ENCODE measurements at places on chromosomes 7 and 10.

DNA sequence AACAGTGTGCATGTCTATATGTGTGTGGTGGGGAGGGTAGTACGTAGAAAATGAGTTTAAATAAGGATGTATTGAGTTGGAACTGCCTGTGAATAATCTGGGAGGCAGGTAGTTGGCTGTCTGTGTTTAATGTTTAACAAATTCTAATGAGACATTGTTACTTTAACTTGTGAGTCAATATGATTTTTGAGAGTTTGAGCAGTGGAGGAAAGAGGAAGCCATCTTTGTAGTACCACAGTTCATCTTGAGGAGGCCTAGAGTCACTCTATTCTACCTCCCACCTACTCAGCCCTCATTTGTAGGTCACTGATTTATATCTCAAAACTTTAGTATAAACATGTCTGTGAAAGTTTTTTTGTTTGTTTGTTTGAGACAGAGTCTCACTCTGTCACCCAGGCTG lies 129.9 kb upstream of the ITGB1 start:
- DNase-seq = no peak

- no peak for DNase-seq
Measured at GRCh38 chr10:73937333-73938043, 26.6 kb downstream of the PLAU start.

- DNase-seq = no peak
Measured at GRCh38 chr10:53162856-53163255, 390.3 kb upstream of the MBL2 start.

GRCh38 chr7:122869260-122869659 lies 17.0 kb downstream of the CADPS2 start:
- no peak for DNase-seq

DNA sequence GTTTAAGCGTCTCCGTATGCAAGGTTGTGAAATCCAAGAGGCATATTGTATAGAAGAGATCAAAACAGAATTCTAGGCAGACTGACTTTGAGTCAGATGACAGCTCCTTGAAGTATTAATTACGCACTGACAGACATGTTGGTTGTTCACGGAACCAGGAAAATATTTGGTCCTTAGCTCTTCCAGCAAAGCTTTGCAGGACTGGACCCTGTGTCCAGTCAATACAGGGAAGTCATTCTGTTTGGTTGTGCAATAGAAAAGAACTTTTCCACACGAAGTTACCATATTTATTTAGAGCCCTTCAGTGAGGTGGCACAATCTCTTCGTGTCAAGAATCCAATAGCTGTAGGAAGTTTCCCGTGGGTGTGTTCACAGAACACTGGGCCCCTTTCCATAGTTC lies 205.3 kb downstream of the ARHGAP21 start:
- DNase-seq = no peak

DNA sequence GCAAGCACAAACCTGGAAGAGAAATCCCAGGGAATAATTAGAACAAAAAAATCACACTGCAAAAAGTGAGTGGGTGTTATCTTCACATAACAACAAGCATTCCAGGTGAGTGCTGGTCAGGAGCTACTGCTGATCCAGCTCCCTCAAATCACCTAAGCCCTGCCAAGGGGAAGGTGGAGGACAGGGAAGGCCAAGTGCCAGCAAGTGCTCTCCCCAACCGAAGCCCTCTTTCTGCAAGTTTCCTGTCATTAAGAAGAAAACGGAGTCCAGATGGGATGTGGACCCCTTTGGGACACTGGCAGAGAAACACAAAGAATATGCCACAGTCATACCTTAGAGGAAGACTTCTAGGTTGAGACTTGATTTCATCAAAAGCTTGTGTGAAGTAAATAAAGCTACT lies 933.0 kb upstream of the ZNF722 start:
- no peak for DNase-seq

GRCh38 chr7:1811850-1812508 lies 141.9 kb downstream of the ELFN1 start:
- DNase-seq = no peak

DNA sequence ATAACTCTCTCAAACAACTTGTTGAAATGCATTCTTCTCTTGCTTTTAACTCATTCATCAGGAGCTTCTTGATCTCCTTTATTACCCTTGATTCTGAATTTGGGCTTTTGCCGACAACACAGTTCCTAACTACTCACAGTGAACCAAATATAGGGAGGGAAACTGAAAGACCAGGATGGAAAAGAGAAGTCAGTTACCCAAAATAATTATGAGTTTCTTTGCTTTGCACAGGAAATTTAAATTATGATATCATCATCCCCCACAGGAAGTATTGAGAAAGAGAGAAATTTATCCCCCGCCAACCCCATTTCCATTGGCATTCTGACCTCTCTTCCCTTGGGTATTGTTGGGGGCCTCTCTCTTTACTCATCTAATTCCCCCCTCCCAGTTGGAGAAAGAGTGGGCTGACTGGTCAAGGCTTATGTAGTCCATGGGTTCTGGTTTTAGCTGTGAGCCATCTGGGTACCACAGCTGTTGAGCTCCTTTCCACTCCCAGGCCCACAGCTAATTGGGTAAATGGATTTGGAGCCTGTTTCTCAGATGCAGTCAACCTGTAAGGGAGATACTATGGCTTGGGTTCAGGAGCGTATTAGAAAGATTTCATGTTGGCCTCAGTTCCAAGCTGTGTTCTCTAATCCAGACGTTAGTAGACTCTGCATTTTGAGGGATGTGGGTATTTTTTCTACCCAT lies 109.0 kb downstream of the FZD1 start:
- no peak for DNase-seq

GRCh38 chr10:91418416-91418815 lies 8.3 kb downstream of the HECTD2 start:
- DNase-seq = no peak

GRCh38 chr7:51262796-51263531 lies 53.6 kb downstream of the COBL start:
- no peak for DNase-seq

DNA sequence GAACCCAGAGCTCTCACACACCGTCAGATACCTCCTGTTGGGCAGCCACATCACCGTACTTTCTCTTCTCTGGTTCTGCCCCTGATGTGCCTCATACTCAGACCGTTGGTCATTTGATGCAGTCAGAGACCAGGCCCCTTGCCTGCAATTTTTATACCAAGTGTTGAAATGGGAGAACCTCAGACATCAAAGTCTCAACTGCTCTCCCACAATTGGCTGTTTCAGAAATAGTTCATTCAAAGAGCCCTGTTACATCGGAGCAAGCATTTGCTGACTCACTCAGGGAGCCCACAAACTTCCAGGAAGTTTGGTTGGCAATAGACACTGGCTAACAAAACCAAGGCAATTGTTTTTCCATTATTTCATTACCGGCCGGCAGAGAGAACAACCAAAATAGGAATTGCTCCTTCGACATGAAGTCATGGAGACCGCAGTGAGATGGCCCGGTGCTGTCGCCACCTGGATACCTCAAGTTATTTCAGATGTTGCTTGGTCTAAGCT lies 33.5 kb upstream of the ADAM12 start:
- DNase-seq = no peak

GRCh38 chr7:30681331-30681797 lies 892 bp downstream of the CRHR2 start:
- no peak for DNase-seq

- DNase-seq = peak; percentile 58
Measured at GRCh38 chr10:97708976-97709946, 4.3 kb upstream of the MARVELD1 start.

DNA sequence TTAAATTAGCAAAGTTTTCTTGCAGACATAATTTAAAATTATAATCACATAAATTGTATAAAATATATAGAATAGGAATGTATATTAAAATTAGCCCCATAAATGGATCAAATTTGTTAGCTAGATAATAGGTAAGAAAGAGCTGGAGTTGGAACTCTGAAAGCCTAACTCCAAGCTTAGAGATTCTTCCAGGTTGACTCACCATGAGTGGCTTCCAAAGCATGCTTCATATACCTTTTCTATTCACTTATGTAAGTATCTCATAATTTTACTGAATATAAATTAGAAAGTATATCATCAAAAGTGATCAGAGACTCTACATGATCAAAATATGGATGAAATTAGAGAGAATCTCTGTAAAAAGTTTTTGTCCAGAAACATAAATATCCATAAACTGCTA lies 320.7 kb upstream of the MAGI2 start:
- no peak for DNase-seq

DNA sequence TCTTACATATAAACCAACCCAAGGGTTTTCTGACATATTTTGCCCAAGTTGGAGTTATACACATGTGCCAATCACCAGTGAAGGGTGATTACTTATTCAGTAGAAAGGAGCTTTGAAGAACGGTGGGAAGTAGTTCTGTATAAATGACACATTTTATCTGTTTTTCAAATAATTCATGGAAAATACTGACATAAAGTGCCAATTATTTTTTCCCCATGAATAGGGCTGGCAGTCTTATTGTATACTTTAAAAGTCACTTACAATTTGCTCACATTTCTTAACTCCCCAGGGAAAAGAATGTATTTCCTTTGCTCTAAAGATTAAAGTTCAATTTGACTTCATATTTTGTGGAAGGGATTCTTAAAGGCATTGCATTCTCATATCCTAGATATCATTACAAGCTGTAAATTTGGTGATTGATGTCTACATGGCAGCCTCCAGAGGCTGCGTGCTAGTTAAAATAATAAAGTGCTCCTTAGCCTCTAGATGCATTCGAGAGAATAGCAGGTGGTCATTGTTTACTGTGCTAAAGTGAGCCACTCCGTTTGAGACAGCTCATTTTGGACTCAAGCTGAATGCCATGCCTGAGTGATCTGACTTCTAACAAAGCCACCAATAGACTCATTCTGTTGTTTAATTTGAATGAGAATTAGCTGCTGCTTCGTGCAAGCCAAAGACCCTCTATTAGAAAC lies 148.8 kb upstream of the NRP1 start:
- no peak for DNase-seq

- no peak for DNase-seq
Measured at GRCh38 chr10:35202050-35202449, 75.4 kb downstream of the CREM start.

DNA sequence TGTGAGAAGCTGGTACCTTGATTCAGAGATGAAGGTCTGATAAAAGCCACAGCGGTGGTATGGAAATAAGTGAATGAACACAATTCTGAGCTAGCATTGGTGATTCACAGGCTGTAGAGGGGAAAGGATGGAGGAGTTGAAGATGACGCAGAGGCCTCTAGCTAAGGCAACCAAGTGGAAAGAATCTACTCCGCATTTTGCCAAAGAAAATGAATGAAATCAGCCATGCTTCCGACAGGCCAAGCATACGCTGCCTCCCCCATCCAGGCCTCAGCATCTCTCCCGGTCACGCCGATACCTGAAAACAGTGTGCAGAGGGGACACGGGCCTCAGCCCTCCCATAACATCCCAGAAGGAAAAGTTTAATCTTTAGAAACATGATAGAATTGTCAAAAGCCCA lies 124.3 kb upstream of the UNC5B start:
- no peak for DNase-seq

GRCh38 chr7:33722383-33723101 lies 182.8 kb upstream of the BMPER start:
- DNase-seq = no peak

- no peak for DNase-seq
Measured at GRCh38 chr7:155333346-155334234, 35.9 kb downstream of the INSIG1 start.

DNA sequence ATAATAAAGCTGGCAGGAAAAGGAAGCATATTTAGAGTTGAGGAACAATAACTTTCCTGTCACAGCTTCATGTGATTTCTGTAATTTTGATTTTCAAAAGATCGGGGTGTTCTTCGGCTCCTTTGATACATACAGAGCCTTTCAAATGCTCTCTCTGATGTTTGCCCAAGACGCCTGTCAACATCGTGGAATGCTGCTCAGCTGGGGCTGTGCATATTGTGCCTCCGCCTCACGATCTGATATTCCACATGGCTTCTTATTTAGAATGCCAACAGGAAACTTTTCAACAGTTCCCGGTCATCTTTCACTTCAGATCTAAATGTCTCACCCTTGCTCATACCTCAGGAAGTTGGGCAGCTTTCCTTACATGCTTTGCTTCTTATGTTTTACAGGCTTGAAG lies 7.3 kb downstream of the NPY start:
- DNase-seq = no peak

GRCh38 chr10:4429571-4429970 lies 396.4 kb upstream of the AKR1E2 start:
- DNase-seq = no peak

DNA sequence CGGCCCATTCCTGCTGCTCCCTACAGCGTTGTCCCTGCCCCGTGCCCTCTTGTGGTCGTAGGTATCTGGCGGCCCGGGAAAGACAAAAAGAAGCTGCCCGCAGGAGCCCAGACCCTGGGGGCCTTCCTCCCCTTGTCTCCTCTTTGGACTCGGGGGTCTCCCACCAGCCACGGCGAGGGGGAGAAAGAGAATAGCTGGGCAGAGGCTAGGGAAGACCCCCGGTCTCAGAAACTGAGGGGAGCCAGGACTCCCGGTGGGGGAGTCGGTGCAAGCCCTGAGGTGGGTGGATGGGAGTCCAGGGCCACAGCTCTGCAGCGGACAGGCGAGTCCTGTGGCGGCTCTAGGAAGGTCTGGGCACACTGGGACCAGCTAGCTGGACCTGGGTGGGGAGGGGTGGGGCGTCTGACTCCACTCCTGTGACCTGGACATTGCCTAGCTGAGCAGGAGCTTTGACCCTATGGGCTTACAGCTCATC lies 1.3 kb upstream of the SH2D4B start:
- no peak for DNase-seq

DNA sequence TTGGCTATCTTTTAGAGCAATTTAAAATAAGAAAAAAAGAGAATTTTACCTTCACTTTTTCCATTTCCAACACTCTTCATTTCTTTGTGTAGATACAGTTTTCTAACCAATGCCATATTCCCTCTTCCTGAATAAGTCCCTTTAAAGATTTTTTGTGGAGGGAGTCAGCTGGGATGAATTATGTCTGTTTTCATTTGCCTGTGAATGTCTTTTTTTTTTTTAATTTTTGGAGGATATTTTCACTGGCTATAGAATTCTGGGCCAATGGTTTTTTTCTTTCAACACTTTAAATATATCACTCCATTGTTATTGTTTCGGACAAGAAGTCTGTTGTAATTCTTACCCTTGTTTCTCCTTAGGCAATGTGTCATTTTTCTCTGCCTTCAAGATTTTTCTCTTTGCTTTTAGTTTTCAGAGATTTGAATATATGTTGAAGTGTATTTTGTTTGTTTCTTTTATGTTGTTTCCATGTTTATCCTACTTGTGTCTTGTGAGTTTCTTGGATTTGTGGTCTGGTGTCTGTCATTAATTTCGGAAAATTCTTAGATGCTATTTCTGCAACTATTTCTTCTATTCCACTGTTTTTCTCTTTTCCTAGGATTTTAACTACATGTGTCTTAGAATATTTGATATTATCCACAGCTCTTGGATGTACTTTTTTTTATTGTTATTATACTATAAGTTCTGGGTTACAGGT lies 20.0 kb upstream of the CXCL12 start:
- no peak for DNase-seq

DNA sequence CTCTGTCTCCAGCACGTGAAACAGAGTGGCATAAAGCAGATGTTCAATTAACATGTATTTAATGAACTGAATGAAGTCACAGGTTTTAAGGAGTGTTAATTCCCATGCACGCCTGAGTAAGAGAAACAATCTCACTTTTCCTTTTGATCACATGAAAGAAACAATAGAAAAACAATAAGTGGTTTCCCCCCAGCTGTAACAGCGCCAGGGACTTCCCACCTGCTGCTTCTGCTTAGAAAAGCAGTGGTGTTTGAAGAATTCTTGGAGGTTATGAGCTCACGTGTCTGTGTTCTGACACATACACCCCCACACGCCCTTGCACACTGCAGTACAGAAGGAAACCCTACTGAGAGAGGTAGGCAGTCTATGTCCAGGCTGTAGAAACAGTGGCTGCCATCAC lies 51.3 kb upstream of the FRMD4A start:
- peak; percentile 68 for DNase-seq

GRCh38 chr10:53440601-53441000 lies 668.0 kb upstream of the MBL2 start:
- no peak for DNase-seq
